ENCODE measurements at places on chromosomes 2 and 18.

DNA sequence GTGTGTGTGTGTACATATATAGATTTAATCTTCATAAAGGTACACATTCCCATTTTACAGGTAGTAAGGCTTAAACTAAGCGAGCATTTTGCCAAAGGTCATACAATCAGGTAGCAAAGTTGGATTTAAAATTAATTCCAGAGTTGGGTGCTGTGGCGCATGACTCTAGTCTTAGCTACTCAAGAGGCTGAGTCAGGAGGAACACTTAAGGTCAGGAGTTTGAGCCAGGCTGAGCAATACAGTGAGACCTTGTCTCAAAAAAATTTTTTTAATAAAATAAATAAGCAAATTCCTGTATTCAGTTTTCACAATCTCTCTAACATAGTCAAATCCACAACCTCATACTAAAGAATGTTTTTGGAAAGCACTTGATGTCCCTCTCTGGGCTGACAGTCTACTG is 111.5 kb upstream of the LDLRAD4 start:
- DNase-seq, result no peak

- no peak for DNase-seq
Measured at GRCh38 chr2:226699321-226699720, 100.3 kb downstream of the IRS1 start.

DNA sequence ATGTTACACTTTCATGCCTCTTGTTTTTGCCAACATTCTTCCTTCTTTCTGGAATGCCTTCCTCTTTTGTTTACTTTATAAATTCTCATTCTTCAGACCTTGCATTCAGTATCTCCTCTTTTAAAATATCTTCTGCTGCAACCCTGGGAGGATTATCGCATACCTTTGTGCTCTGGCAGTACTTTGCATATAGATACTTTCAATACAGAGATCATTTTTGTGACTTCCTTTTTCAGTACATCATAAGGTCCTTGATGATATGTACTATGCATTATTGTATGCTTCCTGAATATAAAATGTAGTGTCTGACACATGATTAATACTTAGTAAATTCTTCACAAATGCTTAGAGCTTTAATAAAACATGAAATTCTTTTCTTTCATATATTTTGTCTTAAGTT is 538.7 kb downstream of the TRIB2 start:
- no peak for DNase-seq

- no peak for DNase-seq
Measured at GRCh38 chr2:149473521-149473920, 114.1 kb downstream of the MMADHC start.

DNA sequence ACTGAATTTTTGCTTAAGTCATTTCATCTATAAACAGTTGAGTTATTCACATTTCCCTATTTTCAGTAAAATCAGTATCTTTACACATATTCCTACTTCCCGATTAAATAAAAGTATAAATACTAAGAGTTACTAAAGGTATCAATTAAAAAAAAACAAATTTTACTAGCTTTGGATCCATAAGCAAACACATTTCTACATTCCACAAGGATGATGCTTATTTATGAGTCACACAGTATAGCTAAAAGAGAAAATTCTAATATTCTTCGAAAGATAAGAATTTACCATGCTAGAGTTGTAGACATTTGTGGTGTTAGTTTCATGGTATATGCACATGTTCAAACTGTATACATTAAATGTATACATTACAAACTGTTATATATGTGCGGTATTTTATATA is 23.7 kb downstream of the PGAP1 start:
- no peak for DNase-seq

- peak; percentile 16 for DNase-seq
Measured at GRCh38 chr2:237791977-237792727, 6.4 kb upstream of the RBM44 start.

GRCh38 chr2:46909771-46910419 is 5.7 kb downstream of the MCFD2 start:
- no peak for DNase-seq

All from hematopoietic multipotent progenitor cell treated with erythropoietin and hydrocortisone succinate and interleukin-3 and kit ligand, for 6 days (in vitro differentiated cells).